ENCODE measurements at places on chromosomes 3 and 15.
A peak's percentile ranks its signal among the peaks of the same experiment; 100 is the strongest.

GRCh38 chr3:50533316-50533715, 29.9 kb upstream of the CACNA2D2 start:
- no peak for DNase-seq

GRCh38 chr3:187743195-187744141, 1.8 kb downstream of the BCL6 start:
- DNase-seq = peak; percentile 65

- no peak for DNase-seq
These were observed 73.4 kb downstream of the PLXNA1 start for GRCh38 chr3:127056281-127056680.

DNA sequence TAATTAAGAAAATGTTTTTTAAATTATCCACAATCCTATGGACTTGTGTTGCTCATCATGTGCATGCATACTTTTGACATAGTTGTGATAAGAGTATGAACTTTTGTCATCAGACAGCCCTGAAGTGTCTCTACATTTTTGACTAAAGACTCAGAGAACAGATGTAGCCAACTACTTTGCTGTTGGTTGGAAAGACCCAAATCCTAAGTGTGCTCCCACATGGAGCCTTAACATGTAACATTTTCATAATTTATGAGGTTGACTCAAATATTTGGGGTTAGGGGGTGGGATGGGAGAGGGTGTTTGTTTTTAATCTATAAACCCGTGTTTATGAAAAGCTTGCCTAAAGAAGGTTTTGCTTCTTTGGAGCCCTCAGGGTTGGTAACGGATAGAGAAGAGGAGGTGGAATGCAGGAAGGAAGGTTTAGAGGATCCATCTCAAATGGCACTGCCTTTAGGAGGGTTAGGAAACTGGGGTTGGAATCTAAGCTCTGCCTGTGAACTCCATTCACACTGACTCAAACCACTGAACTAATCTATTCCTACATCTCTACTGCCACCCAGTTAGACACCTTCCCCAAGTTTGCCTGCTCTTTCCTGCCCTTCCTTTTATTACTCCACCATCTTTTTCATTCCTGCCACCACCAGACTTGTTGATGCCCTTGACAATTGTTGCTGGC, 3.7 kb downstream of the BOC start:
- DNase-seq = no peak

GRCh38 chr3:70996082-70996481, 587.4 kb downstream of the FOXP1 start:
- DNase-seq = no peak

DNA sequence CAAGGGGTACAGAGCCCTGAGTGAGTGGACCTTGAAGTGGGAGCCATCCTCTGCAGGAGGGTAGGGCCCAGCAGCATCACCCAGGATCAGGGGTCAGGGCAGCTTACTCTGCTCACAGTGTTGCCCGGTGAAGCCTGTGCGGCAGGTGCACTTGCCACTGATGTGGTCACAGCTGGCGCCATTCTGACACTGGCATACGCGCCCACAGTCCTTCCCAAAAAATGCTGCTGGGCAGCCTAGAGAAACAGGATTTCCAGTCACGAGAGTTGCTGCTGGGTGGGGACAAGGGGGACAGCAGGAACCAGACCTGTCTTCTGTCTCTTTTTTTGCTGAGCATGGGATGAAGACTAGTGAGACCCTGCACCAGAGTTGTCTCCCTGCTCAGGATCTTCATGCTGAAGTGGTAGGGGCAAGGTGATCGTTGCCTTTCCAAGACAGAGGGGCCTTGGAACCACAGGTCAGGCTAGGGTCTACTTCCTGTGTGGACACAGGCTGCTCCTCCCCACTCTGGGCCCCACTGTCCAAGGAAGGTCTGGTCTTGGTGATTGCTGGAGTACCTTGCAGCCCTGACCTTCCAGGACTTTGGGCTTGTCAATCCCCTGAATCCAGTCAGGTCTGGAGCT, 46.9 kb downstream of the RAB11A start:
- DNase-seq = no peak

DNA sequence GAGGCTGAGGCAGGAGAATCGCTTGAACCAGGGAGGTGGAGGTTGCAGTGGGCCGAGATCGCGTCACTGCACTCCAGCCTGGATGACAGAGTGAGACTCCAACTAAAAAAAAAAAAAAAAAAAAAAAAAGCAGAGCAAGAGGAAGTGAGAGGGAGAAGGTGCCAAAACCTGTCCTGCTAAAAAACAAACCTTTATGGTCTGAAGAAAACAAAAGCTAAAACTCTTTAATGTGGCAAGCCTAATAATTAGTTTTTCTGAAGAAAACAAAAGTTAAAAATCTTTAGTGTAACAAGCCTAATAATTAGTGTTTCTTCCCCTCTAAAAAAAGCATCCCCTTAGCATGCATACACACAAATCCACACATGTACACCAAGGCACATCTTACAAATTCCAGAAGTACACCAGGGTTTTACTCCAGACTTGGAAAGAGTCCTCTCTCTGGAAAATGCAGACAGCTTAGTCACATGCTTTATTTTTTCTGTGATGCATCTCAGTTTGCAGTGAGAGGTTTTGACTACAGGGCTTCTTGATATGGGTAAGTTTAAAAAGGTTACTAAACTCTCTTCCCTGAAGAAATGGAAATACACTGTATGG, 65.9 kb downstream of the HACD2 start:
- no peak for DNase-seq

Data from colonic mucosa (tissue), 4 donors.